ENCODE measurements at places on chromosomes 2 and 18. TPM values are rescaled to one million over a fixed set of nuclear protein-coding genes. Genes with fewer than 3 reads are reported as not detected.

Gene TXNDC2
- not detected for total RNA-seq

Gene OXER1
- total RNA-seq, result not detected

Gene DUSP2
- 22.0 TPM for total RNA-seq

Gene ERLEC1
- 53.7 TPM for total RNA-seq

Gene TEX44
- total RNA-seq, result not detected

Gene SP140
- total RNA-seq, result not detected

Gene RASGRP3
- 1.5 TPM for total RNA-seq

Gene GALNT14
- total RNA-seq, result 25.4 TPM

Gene DYSF
- 28.9 TPM for total RNA-seq

Gene CROCC2
- not detected for total RNA-seq

Gene SLC5A7
- total RNA-seq, result not detected

Gene SERPINB11
- total RNA-seq, result not detected

Gene ACTG2
- total RNA-seq, result 365 TPM

Gene DSEL
- 4.8 TPM for total RNA-seq

Gene CRYGC
- total RNA-seq, result 0.52 TPM

Gene INHBB
- 0.67 TPM for total RNA-seq

Gene GPR55
- total RNA-seq, result not detected

Gene SLC66A3
- 16.1 TPM for total RNA-seq

Gene PARD6G
- 19.8 TPM for total RNA-seq

Gene MEIS1
- total RNA-seq, result 4.3 TPM

Gene TMEM17
- total RNA-seq, result 3.0 TPM

Gene ACP1
- 65.3 TPM for total RNA-seq

Gene TBR1
- under 0.01 TPM for total RNA-seq

Gene STAT4
- 4.5 TPM for total RNA-seq

Gene VRK2
- total RNA-seq, result 27.5 TPM

Gene NFATC1
- 2.7 TPM for total RNA-seq

Gene SNORC
- 4.3 TPM for total RNA-seq

Gene HOXD3
- not detected for total RNA-seq

Gene PMAIP1
- total RNA-seq, result 51.5 TPM
